ENCODE measurements at places on chromosomes 3 and 15.

DNA sequence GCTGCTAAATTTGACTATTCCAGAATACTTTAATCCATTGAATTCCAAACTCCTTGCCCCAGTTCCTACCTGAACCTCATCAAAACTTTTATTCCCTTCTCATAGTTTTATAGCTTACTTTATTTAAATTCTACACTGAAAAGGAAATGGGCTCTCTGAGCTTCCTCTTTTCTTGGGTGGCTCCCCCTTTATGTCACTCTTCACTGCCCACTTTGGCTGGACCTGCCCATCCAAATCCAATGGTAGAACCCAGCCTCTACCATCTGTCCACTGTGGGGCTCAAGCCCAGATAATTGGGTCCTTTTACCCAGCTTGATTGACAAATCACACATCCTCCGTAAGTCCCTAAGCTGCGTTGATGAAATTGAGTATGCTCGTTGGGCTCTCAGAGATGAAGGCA lies 216.5 kb downstream of the BBX start:
- no peak for DNase-seq

DNA sequence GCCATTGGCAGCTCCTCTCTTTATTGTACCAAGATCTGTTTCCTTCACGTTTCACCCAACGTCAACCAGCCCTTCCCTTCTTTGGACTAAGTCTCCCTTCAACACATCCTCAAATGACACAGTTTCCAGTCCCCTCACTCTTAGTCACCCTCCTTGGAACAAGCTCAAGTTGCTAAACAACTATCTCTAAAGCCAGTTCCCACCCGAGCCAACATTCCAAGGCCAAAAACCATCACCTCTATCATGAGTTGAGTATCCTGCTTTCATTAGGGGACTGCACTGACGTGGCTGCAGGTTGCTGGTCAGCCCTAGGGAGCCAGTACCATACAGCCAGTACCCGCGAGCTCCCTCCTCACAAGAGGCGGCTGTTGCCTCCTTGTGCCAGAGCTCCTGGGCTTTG lies 73.8 kb downstream of the LIPC start:
- DNase-seq: no peak

DNA sequence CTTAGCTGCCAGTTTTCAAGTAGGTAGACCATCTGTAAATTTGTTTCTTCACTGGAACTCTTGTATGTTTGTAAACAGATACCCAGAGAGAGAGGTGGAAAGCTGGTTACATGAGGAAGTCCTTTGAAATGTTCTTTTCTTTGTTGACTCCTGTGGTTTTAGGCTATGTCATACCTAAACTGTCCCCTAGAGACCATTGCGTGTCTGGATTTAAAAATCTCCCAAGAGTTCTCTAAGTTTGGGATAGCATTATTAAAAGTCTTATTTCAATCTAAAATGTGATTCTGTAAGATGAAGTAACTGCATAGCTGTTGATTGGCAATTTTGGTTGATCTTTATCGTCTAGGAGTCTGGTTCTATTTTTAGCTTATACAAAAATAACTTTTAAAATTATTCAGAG lies 127.2 kb downstream of the GHSR start:
- DNase-seq: no peak

DNA sequence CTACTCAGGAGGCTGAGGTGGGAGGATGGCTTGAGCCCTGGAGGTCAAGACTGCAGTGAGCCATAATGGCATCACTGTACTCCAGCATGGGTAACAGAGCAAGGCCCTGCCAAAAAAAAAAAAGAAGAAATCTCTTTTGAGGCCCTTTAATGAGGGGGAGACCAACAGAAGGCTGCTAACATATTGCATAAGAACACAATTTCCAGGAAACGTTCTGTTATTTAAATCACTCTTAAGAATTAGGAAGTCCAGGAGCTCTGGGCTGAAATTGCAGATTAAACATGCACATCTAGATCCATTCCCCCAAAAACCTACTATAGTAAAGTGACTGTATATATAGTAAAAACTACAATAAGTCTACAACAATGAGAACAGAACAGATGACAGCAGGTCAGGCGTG lies 16.1 kb upstream of the BLM start:
- DNase-seq: no peak

- DNase-seq: no peak
These were observed 9.2 kb upstream of the DCUN1D1 start for GRCh38 chr3:182989566-182989965.

DNA sequence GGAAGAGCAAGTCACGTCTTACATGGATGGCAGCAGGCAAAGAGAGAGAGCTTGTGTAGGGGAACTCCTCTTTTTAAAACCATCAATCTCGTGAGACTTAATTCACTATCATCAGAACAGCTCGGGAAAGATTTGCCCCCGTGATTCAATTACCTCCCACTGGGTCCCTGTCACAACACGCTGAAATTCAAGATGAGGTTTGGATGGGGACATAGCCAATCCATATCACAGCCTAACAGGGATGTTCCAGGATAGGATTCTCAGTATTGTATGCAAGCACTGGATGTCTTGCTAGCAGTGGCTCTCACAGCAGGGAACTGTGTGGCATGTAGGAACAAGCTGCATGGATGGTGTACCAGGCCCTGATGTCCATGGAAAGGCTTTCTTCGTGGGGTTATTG lies 47.8 kb upstream of the SLC24A5 start:
- DNase-seq: no peak

- no peak for DNase-seq
These were observed 40.7 kb downstream of the C2CD4B start for GRCh38 chr15:62124176-62124972.

DNA sequence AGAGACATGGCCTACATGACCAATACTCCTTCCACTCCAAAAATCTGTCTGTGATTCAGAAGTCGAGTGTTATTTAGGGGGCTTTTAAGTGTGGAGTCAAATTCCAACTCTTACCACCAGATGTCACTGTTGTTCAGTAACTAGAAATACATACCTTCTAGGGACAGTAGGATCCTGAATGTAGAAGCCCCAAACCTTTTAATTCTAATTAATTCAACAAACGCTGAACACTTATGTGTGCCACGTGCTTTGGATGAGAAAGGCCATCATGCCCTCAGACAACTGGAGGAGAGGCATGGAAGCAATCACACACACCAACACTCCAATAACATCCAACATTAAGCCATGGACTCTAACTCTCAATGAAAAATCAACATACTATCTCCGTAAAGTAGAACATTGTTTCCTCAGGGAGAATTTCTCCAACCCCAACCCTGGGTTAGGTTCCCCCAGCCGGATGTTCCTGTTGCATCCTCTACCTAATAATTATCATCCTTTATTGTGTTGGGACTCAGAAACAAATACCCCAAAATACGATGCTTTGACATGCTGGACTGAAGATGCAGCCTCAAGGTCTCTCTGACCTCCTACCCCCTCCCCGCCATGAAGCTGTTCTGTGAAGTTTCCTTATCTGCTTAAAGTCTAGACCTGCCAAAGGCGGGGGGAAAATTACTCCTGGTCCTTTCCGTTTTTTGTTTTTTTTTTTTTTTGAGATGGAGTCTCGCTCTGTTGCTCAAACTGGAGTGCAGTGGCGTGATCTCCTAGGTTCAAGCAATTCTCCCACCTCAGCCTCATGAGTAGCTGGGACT lies 8.0 kb upstream of the CCDC13 start:
- DNase-seq: no peak

DNA sequence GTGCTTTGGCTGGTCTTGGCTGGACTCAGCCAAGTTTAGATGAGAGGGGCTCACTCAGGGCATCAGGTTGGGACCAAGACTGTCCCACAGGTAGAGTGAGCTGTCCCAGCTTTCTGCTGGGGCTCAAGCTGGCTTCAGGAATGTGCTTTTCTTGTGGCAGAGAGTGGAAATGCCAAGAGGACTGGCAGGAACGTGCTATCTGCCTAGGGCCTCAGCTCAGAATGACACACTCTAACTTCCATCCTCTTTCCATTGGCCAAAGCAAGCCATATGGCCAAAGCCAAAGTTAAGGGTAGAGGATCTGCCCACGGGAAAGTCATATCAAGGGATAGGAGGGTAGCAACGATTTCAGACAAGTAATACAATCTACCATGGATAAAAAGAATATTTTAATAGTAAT lies 178.8 kb downstream of the ABHD5 start:
- DNase-seq: no peak

- DNase-seq: no peak
These were observed 89.3 kb upstream of the P2RY1 start for GRCh38 chr3:152745646-152746045.

GRCh38 chr3:126121074-126121473 lies 37.1 kb upstream of the SLC41A3 start:
- DNase-seq: no peak

GRCh38 chr3:76789237-76789636 lies 250.7 kb upstream of the ROBO2 start:
- DNase-seq: no peak

DNA sequence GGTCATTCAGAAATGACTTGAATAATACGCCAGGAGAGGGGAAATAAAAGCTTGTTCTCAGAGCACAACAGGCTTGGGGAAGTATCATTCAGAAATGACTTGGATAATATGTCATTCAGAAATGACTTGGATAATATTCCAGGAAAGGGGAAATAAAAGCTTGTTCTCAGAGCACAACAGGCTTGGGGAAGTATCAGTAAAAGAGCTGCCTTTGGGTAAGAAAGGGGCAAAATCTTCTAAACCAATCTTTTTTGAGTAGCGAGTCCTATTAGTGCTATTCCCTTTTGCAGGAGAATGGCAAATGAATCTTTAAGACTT lies 20.9 kb downstream of the GABRR3 start:
- DNase-seq: no peak

GRCh38 chr3:190209533-190209932 lies 88.8 kb upstream of the P3H2 start:
- no peak for DNase-seq

GRCh38 chr3:71469138-71469435 lies 114.4 kb downstream of the FOXP1 start:
- no peak for DNase-seq
